GM13977 (cell line): ENCODE measurements at places on chromosomes 1 and 21.

GRCh38 chr1:234852659-234853058, 242.7 kb upstream of the IRF2BP2 start:
- no peak for DNase-seq

GRCh38 chr21:33441489-33442477, 38.0 kb downstream of the TMEM50B start:
- peak; percentile 62 for DNase-seq

DNA sequence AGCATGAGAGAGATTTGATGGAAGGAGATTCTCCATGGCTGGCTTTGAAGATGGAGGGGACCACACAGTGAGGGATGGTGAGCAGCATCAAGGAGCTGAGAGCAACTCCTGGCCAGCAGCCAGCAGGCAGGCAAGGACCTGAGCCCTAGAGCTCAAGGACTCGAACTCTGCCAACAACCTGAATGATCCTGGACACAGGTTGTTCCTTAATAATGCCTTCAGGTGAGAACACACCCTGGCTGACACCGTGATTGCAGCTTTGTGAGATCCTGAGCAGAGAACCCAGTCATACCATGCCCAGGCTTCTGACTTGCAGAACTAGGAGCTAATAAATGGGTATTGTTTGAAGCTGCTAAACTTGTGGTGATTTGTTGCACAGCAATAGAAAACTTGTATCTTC, 183.1 kb downstream of the LMX1A start:
- no peak for DNase-seq

DNA sequence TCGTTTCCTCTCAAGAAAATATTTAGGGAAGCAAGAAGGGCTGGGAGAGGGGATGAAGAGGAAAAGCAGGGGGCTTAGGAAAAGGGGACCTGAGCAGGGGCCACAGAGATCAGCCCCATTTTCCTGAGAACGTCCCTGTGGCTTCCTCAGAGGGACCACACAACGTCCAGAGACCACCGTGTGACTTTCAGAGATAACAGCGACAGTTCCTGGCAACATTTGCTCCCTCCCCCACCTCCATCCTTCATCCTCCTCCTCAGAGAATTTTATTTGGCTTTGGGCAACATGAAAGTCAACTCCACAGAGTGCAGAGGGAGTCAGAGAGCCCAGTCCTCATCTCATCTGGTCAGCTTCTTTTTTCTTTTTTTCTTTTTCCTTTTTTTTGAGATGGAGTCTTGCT, 50.9 kb downstream of the RUNX1 start:
- DNase-seq = no peak

GRCh38 chr1:216627252-216627651, 96.0 kb downstream of the ESRRG start:
- DNase-seq = no peak

DNA sequence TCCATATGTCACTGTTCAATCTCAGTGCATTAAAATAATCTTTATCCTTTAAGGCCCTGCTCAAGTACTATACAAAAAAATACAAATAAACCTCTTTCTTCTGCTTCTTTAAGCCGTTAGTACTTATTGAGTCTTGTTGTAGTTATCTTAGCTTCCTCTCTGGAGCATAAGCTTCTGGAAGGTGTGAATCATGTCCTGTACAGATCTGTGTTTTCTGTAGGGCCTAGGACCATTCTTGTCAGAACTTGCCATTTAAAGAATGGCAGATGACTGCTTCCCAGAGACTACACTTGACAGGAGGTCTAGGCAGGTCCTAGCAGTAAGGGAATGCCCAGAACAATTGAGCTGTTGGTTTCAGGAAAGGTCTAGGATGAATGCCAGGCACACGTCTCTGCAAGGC, 12.9 kb downstream of the NEK7 start:
- no peak for DNase-seq

- DNase-seq = no peak
These were observed 90.0 kb downstream of the ARHGEF10L start for GRCh38 chr1:17629460-17629859.

DNA sequence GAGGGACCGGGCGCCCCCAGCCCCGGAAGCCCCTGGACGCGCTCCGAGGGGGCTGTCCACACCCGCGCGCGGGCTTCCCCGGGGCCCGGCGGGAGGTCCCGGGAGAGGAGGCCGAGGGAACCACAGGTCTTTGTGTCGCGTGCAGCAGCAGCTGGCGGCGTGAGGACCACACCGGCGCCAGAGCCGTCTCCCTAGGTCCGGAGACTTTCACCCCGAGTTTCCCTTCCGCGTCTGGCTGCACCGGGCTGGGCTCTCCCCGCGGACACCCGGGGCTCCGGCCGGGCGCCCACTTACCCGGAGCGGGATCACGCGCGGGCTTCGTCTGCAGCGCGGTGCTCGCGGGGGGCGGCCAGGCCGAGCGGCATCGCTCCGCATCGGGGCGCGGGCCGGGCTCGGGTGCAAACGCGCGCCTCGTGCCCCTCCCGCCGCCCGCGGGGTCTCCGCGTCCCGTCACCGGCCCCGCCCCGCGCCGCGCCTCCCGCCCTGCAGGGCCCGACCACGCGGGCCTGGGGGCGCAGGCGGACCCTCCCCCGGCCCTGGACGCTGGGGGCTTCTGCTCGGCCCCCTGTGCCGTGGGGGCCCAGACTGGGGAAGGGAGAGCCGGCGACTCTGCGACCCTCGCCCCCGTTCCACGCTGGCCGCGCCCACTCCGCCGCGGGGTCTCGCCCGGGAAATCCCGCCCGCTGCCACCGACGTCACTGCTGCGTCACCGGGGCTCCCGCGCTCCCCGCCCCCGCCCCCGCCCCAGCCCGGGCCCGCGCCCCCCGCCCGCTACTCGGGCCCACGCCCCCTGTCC, at the start of gene GNG4:
GNG4 (minus strand) TSS at position 417 of the 796 bp plus-strand sequence. CDS start 65,946 bp downstream, outside the sequence.
- peak; percentile 71 for DNase-seq

- DNase-seq = no peak
These were observed 31.0 kb downstream of the NTMT2 start for GRCh38 chr1:170176772-170177171.

GRCh38 chr1:92951141-92951582, 10.1 kb downstream of the DIPK1A start:
- DNase-seq = no peak

DNA sequence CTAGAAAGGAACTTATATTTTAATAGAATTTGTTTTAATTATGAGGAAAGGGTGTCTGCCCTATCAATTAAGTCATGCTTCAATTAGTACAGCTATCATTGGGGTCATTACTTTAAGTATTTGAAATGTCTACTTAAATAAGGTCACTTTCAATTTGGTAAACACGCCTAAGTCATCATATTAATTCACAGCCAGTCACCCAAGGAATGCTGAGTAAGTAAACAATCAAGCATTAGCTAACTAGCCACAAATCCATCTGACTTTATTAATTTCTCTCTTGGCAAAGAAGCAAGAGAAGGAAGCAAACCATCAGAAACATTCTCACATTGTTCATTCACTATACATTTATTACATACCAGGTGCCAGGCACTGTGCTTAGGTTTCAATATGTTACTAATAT, 1.2 kb upstream of the LRRC52 start:
- DNase-seq = no peak

- DNase-seq = no peak
These were observed 504 bp downstream of the SCCPDH start for GRCh38 chr1:246724731-246725095.

GRCh38 chr1:230176871-230177411, 109.9 kb downstream of the GALNT2 start:
- no peak for DNase-seq

GRCh38 chr1:244837597-244838258, 2.3 kb downstream of the COX20 start:
- no peak for DNase-seq

DNA sequence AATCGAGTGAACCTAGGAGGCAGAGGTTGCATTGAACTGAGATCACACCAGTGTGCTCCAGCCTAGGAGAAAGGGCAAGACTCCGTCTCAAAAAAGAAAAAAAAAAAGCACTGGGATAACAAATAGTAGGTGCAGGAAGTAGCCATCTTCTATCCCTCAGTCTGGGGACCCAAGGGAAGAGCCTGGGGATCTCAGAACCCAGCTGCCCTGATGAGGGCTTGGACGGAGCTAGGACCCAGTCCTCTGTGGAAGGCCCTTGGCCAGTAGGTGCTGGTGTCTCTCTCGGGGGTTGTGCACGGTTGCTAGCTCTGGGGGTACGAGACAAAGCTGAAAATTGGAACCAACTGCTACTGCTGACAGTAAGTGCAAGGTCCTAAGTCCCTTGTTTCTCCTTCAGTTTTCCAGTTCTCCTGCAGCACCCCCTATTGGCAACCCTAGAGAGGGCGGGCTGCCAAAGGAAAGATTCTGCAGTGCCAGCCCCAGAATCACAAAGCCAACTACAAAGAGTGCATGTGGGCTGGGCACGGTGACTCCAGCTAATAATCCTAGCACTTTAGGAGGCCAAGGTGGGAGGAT, 57.6 kb upstream of the KIF1B start:
- DNase-seq = peak; percentile 47

DNA sequence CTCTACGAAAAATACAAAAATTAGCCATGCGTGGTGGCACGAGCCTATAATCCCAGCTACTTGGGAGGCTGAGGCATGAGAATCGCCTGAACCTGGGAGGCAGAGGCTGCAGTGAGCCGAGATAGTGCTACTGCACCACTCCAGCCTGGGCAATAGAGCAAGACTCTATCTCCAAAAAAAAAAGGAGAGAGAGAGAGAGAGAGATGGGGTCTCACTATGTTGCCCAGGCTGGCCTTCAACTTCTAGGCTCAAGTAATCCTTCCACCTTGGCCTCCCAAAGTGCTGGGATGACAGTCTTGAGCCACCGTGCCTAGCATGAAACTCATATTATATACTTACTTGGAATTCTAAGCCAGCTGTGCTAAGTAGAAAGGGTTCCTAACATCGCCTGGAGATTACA, 29.7 kb downstream of the PSMB2 start:
- no peak for DNase-seq

DNA sequence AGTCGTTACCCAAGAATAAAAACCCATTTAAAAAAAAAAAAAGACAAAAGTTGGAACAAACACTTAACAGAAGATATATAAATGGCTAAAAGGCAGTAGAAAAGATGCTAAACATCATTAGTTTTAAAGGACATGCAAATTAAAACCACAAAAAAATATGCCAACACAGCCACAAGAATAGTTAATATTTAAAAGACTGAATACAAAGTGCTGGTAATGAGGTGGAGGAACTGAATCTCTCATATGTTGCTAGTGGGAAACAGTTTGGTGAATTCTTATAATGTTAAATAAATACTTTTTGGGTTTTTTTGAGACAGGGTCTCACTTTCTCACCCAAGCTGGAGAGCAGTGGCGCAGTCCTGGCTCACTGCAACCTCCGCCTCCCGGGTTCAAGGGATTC, 10.0 kb downstream of the LRRC40 start:
- no peak for DNase-seq

DNA sequence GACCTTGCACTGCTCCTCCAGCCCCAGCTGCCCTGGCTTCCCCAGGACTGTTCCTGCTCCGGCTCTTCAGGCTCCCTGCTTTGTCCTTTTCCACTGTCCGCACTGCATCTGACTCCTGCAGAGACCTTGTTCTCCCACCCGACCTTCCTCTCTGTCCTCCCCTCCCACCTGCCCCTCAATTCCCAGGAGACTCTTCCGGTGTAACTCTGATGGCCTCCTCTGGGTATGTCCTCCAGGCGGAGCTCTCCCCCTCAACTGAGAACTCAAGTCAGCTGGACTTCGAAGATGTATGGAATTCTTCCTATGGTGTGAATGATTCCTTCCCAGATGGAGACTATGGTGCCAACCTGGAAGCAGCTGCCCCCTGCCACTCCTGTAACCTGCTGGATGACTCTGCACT, 550 bp downstream of the ACKR1 start:
- no peak for DNase-seq

DNA sequence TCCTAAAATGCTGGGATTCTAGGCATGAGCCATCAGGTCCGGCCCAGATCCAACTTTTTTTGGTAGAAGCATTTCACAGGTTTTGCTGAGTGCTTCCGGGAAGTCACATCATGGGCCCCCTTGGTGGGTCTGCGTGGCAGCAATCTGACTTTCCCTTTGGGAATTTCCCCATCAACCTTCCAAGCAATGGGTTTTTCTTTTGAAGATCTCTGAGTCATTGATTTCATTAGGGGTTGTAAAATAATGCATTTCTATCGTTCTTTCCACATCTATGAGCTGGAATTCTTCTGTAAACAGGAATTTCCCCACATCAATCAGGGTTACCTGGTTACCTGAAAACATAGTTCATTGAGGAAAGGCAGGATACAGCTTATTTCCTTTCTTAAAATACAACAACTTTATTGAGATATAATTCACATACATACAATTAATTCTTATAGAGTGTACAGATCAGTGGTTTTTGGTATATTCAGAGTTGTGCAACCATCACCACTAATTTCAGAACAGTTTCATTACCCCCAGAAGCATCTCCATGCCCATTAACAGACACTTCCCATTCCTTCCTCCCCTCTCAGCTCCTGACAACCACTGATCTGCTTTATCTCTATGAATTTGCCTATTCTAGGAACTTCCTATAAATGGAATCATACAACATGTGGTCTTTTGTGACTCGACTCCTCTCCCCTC, 9.9 kb upstream of the ZBTB17 start:
- no peak for DNase-seq

DNA sequence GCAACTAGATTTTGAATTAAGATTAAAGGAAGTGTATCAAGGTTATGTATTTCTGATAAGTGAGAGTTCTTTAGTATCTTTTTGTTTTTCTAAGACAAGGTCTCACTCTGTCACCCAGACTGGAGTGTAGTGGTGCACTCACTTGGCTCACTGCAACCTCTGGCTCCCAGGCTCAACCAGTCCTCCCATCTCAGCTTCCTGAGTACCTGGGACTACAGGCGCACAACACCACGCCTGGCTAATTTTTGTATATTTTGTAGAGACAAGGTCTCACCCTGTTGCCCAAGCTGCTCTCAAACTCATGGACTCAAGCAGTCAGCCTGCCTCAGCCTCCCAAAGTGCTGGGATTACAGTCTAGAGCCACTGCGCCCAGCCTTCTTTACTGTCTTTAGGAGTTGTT, 33.7 kb downstream of the DHX9 start:
- DNase-seq = no peak

- no peak for DNase-seq
These were observed at the start of gene MYOCOS for GRCh38 chr1:171622152-171622462. MYOCOS (plus strand) TSS chr1:171622243; CDS start chr1:171623884, 1,641 bp downstream.

DNA sequence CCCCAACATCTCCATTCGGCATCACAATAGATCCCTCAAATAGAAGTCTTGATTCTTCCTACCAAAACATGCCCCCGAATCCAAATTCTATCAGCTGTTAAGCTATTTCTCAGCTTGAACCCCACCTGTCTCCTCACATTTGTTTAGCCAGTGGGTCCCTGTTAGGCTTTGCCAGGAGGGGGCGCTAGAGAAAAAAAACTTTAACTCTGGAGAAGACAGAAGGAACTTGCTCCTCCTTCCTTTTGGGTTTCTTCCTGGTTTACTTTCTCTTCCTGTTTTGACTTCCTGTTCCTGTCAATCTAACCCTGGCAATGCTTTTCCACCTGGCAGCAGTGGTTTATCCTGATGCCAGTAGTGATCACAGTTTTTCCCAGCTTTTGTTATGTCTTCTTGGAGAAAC, 95.6 kb upstream of the KCNK1 start:
- peak; percentile 32 for DNase-seq

GRCh38 chr1:110370827-110371226, 20.0 kb downstream of the SLC16A4 start:
- no peak for DNase-seq

GRCh38 chr1:238537641-238538040, 646.9 kb upstream of the ZP4 start:
- no peak for DNase-seq
